ENCODE measurements at places on chromosomes 11 and 22. TPM values are rescaled to one million over a fixed set of nuclear protein-coding genes. Genes with fewer than 3 reads are reported as not detected.

Gene HINFP
- 12.2 TPM for total RNA-seq

Gene OR51A4
- not detected for total RNA-seq

Gene ABCC8
- not detected for total RNA-seq

Gene TMEM223
- 9.0 TPM for total RNA-seq

Gene ASRGL1
- total RNA-seq = 28.3 TPM

Gene ACRV1
- not detected for total RNA-seq

Gene SMC1B
- total RNA-seq = not detected

Gene CSF2RB
- total RNA-seq = 3.5 TPM

Gene SCO2
- total RNA-seq = 2.3 TPM

Gene MAPK8IP1
- 4.5 TPM for total RNA-seq

Gene CHST1
- 19.0 TPM for total RNA-seq

Gene ALDH3B2
- not detected for total RNA-seq

Gene NTM
- 1.4 TPM for total RNA-seq

Gene KCTD14
- 0.36 TPM for total RNA-seq

Gene SHANK2
- total RNA-seq = not detected

Gene OR4C5
- total RNA-seq = not detected

Gene RIMBP3B
- not detected for total RNA-seq

Gene NARS2
- 16.4 TPM for total RNA-seq

Gene OOSP1
- total RNA-seq = not detected

Gene KCNK7
- 0.18 TPM for total RNA-seq

Gene SLC22A9
- total RNA-seq = not detected

Gene C11orf86
- not detected for total RNA-seq

Gene GAL3ST1
- under 0.01 TPM for total RNA-seq

Gene RASGRP2
- total RNA-seq = 0.81 TPM

Gene OR4D11
- not detected for total RNA-seq

Gene LRFN4
- total RNA-seq = 14.7 TPM

Gene OPCML
- total RNA-seq = not detected

Gene HBB
- total RNA-seq = not detected

Gene NXPE4
- not detected for total RNA-seq

Gene HTR3B
- not detected for total RNA-seq

Gene FAM111B
- 6.3 TPM for total RNA-seq

Gene SLC37A4
- 10.0 TPM for total RNA-seq

Gene GAS2
- total RNA-seq = 1.2 TPM

Gene NXPE2
- not detected for total RNA-seq

Gene CPT1B
- 2.2 TPM for total RNA-seq

Gene MRGPRE
- total RNA-seq = not detected

Gene PLEKHA7
- 0.45 TPM for total RNA-seq

Measured in endothelial cell of coronary artery (primary cell).